ENCODE measurements at places on chromosomes 6 and 20. TPM values are rescaled to one million over a fixed set of nuclear protein-coding genes. Genes with fewer than 3 reads are reported as not detected.

- no peak for DNase-seq
These were observed 33.1 kb downstream of the SRC start for GRCh38 chr20:37378785-37379598.

DNA sequence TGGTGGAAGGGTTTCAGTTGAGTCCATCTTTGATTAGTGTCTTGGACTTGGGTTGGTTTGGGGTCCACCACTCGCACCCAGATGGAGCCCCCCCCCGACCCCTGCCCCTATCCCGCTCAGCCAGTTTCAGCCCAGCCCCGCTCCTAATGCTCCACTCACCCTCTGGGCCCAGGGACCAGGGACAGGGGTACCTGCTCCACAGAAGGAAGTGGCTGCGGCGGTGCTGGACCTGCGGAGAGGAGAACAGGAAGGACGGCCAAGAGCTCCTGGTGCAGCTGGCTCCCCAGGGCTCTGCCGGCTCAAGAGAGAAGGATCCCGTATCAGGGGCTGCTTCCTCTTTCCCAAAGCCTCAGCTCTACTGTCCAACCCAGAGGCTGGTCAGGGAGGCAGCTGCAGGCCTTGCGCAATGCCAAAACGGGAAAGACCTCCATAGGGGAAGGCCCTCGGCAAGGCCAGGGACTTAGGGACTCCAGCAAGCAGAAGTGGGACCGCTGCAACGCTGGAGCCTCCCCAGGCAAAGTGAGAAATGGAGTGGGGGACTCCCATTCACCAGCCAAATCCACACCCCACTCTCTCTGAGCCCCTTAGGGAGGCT lies at the start of gene SIGLEC1:
TSS of gene SIGLEC1 (minus strand) at position 322 of the 595 bp plus-strand sequence. CDS start 5,472 bp downstream, outside the sequence.
- DNase-seq, result peak; percentile 61

DNA sequence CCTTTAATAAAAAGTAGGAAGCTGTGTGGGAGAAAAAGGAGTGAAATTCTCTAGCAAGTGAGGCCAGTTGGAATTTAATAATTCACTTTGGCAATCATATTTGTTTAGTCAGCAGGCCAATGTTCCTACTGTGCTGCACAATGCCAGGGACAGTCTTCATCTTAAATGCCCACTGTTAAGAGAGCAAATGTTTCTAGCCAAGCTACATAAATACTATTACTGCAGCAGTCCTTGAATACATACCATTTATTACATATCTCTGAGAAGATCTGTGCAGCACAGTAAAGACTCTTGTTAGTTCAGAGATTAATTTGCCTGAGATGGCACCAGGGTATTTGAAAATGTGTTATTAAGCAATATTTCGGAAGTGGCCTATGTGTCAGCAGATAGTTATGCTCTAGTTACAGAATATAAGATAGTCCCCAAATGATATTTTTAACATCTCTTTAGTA lies 105.4 kb downstream of the OGFRL1 start:
- DNase-seq, result no peak

DNA sequence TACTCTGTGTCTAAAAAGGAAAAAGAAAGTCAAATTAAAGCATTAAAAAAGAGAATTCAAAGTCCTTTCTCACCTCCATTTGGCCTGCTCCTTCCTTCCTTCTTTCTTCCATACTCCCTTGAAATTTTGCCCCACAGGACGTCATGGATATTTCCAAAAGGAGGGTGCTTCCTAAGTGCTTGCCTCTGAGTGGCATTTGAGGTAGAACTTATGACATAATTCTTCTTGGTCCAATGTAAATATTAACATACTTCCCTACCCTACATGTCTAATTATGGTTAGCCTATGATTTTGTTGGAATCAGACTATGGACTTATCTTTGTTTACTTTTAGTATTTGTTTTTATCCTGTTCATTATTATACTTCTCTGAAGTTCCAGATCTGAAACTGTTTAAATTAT lies 132.3 kb downstream of the PFDN4 start:
- no peak for DNase-seq

DNA sequence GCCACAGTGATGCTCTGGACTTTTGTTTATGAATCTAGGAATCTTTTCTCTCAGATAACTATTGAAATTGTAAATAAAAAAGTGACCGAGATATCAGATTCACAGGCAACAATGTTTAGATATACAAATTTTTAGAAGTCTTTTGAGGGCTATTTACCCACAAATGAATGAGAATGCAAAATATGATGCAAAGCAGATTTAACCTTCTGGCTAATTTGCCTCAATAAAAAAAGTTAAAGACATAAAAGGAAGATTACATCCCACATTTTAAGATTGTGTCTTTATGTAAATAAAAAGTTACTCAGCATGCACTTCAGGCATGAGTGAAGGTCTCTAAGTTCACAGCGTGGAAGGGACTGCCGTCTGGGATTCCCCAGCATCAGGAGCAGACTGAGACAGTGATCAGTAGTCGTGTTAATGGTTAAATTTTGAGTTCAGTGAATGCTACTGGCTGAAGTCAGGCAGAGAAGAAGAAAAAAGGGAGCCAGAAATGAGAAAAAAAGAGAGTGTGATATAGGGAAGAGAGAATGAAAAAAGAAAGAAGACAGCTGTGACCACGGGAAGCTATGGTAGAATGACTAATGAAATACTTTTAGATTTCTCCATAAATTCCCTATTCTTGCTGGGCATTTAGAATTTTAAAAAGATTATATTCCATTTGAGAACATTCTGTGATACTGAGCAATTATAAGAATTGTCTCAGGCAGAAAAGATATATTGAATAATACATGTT lies 93.6 kb downstream of the MYB start:
- DNase-seq, result no peak

DNA sequence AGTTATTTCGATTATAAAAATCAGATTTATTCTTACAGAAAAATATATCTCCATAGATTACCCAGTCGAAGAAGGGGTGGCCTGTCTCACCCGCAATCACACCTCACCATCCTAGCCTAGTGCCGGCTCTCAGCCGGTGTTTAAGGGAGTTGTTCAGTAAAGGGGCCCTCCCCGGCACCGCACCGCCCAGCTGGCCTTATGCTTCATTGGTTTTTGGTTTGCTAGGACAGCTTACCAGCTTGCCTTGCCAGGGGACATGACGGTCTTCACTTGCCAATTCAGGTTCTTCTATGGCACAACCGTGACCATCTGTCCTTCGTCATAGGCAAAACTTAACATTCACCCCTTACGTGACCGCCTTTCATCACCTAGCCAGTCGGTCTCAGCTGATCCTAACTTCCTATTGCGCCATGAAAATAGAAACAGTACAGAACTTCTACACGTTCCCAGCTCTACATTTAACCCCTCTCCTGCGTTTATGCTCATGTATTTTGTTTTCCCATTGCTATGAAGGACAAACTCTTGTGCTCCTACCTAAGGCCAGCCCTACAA lies 44.7 kb upstream of the SLC22A16 start:
- no peak for DNase-seq

DNA sequence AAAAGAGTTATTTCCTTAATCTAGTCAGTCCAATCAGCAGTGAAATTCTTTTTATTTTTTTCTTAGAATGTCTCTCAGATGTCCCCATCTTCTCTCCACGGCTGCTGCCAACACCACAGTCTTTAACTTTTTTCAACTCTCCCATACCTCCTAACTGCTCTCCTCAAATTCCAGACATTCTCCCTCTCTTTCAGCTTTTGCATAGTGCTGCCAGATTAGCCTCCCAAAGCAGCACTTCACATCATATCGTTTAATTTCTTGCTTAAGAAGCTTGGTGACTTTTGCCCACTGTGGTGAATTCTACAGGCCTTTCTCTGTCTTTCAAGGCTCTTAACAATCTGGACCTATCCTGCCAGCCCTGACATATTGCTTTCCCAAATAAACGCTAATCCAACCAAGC lies 233.4 kb downstream of the UST start:
- no peak for DNase-seq

Gene PEX3
- 24.7 TPM for total RNA-seq

Gene RUNX2
- total RNA-seq, result 1.8 TPM

Gene KCNB1
- 1.9 TPM for total RNA-seq

Gene TMEM74B
- total RNA-seq, result 2.2 TPM

Gene LSM2
- 18.9 TPM for total RNA-seq

Gene DEFB115
- not detected for total RNA-seq
